ENCODE measurements at places on chromosomes 6 and 20.

DNA sequence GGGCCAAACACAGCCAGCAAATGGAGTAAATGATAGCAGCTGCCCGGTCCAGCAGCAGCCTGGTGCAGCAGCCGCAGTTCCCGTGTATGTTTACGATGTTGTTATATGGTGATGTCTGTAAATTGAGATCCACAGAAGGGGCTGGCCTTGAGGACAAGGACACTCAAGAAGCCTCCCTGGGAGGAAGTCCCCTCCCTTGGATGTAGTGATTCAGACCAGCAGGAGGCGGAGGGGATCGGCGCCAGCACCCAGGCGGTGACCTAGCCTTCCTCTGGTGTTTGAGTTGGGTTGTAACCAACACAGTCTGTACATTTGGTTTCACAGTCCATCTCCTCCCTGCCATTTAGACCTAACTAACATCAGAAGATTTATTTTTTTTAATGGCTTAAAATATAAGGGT lies 187.8 kb downstream of the SYNDIG1 start:
- DNase-seq, result no peak

GRCh38 chr6:93391965-93392364 lies 27.4 kb downstream of the EPHA7 start:
- DNase-seq, result no peak

DNA sequence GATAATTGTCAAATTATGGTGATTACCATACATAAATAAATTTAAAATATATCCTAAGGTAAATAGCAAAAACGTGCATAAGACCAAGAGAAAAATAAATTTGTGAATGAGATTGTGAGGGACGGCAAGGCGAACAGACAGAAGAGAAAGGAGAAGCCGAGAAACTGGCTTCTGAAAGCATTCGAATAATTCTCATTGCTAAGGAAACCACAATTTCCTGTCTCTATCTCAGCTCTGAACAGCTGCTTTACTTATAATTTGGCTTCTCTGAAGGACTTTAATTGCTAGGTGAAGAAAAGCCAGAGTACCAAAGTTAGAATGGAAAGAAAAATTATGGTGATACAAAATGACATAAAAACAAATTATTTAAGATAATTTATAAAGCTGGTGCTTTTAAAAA lies 79.0 kb upstream of the RGS17 start:
- DNase-seq, result no peak

- DNase-seq, result no peak
Measured at GRCh38 chr6:112906726-112907125, 559.6 kb downstream of the RFPL4B start.

DNA sequence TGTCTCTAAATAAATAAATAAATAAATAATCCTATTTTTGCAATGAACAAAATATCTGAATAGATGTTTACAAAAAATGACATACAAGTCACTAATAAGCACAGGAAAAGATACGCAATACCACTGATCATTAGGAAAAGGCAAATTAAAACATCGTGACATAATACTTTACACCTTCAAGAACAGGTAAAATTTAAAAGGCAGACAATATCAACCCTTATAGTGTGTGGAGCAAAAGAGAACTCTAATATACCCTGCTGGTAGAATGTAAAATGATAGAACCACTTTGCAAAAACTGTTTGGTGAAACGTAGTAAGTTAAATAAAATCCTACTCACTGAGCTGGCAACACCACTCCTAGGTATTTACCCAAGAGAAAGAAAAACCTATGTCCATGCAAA lies 67.4 kb downstream of the ZMYND8 start:
- DNase-seq, result no peak
